Activated CD4-positive, alpha-beta T cell treated with anti-CD3 and anti-CD28 coated beads, Interleukin-2, amount 10 ng/mL, durations not matched to agents 7 days and 5 days (primary cell): ENCODE measurements at places on chromosomes 12 and 14. TPM values are rescaled to one million over a fixed set of nuclear protein-coding genes. Genes with fewer than 3 reads are reported as not detected.

The GPR162 gene
- total RNA-seq: 0.25 TPM

The PSME2 gene
- 644 TPM for total RNA-seq

The SOCS4 gene
- total RNA-seq: 29.9 TPM

The PLBD1 gene
- total RNA-seq: not detected

DNA sequence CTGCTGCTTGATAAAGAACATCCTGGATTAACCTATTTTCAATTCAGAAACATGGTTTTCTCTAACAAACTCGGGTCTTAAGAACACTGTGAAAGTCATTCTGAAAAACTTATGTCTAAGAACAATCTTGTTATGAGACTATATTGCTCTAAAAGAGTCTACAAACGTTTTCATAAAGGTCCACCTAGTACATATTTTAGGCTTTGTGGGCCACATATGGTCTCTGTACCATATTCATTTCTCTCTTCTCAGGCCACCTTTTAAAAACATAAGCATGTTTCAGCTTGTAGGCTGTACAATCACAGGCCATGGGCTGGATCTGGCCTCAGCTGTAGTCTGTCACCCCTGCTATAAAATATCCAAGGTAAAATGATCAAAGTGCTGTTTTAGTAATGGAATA, 39.9 kb downstream of the PPP4R3A start:
- no peak for DNase-seq

DNA sequence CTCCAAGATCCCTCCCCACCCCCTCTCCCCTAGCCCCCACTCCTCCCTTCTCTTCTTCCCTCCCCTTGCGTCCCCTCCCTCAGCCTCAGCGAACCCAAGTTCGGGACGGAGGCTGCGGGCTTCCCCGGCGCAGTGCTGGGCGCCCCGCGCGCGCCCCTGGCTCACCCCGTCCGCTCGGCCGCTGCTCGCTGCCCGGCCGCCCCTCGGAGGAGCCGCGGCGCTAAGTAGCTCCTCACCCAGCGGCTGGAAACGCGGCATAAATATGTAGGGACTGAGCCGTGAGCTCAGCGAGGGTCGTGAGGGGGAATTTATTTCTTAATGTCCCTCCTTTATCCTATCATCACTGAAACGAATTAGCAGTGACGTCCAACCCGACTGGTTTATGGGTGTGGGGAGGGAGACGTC, at the start of gene NOS1:
NOS1 (minus strand) TSS at position 280 of the 405 bp plus-strand sequence. CDS start 30,557 bp downstream, outside the sequence.
- DNase-seq: no peak
